Hippocampal formation (tissue), 2 donors: ENCODE measurements at places on chromosomes 7 and 10.
A peak's percentile ranks its signal among the peaks of the same experiment; 100 is the strongest.

DNA sequence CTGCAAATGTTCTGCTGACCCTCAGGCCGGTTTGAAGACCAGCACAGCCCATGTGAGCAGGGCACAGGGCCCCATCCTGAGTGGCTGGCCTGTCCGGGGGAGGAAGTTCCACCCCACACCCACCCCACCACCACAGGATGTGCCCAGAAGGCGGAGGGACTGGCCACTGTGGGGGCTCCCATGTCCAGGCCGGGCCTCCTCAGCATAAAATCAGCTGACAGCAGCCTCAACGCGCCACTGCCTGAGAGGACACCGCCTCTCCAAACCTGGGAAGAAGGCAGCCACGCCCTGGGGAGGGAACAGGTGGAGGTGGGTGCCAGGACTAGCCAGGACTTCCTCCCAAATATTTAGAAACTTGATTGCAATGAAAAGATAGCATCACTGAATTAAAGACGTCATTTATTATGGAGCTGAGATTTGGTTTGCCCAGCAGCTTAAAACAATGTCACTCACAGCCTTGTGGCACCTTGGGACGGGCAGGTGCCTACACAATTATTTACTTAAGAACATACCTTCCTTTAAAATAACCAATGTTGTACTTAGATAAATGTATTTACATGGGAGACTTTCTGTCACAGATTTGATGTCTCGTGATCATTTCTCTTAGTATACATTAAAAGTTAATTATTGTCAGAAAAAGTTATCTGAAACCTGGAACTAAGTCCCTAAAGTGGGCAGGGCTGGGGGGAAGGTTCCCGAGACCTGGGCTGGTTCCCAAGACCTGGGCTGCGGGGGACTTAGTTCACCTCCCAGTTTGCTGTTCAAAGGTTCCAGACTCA, 27.3 kb upstream of the FAM20C start:
- peak; percentile 29 for DNase-seq

DNA sequence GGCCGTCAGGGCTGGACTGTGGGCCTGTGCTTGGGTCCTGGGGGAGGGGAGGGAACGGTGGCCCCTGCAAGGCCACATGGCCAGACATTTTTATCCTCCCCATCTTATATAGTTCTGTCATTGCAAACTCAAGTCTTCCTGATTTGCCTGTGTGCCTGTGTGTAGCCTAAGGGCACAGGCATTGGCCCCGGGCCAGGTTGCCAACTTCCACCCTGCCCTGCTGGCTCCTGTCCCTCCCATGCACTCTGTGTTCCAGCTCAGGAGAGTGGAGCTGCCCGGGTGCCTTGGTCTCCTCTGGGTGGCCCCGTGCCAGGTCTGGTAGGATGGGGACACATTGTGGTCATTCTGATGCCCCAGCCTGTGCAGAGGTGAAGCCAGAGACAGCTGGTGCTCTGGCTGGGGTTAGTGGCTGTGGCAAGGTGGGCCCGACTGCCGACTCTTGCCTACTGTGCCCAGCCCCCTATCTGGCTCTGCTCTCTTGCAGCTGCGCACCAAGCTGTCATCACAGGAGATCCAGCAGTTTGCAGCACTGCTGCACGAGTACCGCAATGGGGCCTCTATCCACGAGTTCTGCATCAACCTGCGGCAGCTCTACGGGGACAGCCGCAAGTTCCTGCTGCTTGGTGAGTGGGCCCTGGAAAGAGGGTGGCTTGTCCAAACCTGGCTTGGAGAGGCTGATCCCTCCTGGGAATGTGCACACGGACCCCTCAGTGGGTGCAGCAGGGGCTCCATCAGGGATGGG, 14.8 kb downstream of the NACAD start:
- no peak for DNase-seq

GRCh38 chr10:89336241-89336640, 8.4 kb downstream of the IFIT3 start:
- DNase-seq: no peak

DNA sequence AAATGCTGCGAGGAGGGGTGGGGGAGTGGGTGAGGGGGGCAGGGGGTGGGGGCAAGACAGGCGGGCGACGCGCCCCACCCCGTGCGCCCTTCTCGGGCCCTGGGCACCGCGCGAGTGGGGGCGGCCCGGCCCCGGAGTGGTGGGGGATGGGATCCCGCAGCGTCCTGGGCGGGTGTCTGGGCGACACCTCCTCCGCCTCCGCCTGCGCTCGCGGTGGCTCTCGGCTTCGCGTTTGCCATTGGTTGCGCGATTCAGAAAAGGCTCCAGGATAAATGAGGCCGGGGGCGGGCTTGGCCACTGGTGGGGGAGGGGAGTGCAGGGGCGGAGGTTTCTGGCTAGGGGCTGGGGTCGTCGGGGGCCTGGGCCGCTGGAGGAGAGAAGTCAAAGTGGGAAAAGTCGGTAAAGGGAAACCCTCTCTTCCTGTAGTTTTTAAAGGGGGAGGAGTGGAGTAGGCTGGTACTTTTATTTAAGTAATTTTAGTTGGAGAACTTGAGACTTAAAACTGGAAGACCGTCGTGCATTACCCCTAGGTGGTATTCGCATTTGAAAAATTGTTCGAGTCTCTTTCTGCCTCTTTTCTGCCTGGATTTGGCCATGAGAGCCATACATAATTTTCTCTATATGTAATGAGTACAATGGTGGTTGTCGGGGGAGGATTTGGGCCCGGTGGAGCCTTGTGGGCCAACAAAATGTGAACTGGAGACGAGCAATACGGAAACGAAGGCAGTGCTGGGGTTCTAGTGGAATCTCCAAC, 992 bp upstream of the IGF2BP3 start:
- no peak for DNase-seq

- no peak for DNase-seq
These were observed 68.8 kb downstream of the NRP1 start for GRCh38 chr10:33265621-33266020.

DNA sequence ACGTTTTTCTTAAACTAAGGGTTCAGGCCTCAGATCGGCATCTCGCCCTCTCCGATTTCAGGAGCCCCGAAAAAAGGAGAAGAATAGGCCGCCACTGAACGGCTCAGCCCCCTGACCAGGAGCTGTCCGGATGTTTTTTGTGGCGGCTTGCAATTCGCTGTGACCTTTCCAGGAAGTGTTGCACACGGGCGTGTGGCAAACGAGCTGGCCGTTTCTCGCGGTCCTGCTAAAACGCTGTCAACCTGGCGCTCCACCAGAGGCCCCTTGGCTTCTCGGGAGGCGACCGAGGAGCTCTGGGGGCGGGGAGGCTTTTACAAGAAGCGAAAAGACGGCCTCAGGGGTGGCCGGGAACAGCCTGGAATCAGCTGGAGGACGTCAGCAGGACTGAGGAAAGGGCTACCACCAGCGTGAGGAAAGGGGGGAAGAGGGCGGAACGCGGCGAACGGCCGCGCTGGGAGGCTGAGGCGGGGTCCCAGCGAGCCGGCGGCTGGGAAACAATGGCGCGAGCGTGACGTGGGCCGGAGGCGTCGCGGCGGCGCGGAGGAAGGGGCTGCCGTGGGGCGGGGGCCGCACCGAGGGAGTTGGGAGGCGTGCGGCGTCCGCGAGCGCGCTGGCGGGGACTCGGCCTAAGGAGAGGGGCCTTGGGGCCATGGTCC, 493 bp downstream of the NT5C2 start:
- DNase-seq: peak; percentile 57

DNA sequence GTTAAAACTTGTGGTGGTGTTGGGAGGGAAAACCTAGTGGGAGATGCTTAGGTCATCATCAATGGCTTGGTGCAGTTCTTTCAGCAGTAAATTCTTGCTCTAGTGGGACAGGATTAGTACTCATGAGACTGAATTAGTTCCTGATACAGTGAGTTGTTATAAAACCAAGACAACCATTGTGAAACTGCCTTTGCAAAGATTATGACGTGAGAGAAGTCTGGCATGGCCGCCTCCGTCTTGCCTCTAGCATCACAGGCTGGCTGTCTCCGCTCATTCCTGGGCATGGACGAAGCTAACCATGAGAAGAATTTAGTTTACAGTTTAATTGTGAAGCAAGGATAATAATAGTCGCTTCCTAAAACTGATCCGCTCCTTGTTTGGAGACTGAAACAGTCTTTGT, 186.4 kb downstream of the KIF20B start:
- DNase-seq: no peak

DNA sequence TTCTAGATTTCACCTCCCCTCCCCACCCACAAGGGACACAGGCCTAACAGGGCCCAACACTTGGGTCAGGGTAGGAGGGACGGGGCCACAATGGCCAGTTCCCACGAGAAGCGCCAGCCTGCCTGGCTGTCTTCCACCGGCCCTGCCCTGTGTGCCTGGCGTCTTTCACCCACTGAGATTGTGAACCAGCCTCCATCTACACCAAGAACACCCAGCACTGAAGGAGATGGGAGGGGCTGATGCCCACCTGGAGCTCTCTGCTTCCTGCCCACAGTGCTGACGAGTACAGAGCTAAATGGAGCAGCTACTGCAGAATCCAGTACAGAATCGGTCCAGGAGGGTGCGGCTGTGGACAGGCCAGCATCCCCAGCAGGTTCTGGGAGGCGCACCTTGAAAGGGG, 2.4 kb upstream of the ASIC3 start:
- no peak for DNase-seq

- no peak for DNase-seq
These were observed 5.3 kb downstream of the ESYT2 start for GRCh38 chr7:158824028-158824427.

DNA sequence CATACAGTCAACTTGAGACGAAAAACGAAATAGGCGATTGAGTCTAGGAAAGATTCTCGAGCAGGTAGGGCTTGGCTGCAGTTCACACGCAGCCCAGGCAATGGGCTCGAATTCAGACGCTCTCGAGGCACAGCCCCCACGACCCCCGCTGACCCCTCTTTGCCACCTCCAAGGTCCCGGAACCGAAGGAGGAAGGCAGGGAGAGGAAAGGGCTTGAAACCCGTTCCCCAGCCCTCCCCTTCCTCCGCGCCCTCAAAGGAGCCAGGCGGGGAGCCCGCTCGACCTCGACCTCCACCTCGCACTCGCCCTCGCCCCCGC, 441 bp downstream of the CCDC186 start:
- no peak for DNase-seq

GRCh38 chr10:120667276-120667675, 183.9 kb upstream of the WDR11 start:
- DNase-seq: no peak

GRCh38 chr7:19099924-19100323, 17.5 kb downstream of the TWIST1 start:
- no peak for DNase-seq

DNA sequence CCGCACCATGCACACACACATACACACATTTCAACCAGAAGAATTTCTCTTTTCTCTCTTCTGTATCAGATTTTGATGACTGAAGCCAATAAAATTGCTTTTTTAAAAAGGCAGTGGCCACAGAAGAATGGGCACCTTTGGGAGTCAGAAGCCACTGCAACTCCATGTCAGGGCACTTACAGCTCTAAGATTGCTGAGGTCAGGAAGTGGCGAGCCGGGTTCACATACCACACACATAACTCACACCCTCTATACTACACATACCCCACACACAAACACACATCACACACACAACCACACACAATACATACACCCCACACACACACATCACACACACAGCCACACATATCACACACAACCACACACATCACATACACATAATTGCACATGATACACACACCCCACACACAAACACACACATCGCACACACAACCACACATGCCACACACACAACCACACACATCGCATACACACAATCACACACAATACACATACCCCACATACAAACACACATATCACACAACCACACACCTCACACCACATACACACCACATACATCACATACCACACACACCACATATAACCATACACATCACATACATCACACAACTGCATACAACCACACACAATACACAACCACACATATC, 31.2 kb downstream of the GPRIN2 start:
- DNase-seq: no peak

DNA sequence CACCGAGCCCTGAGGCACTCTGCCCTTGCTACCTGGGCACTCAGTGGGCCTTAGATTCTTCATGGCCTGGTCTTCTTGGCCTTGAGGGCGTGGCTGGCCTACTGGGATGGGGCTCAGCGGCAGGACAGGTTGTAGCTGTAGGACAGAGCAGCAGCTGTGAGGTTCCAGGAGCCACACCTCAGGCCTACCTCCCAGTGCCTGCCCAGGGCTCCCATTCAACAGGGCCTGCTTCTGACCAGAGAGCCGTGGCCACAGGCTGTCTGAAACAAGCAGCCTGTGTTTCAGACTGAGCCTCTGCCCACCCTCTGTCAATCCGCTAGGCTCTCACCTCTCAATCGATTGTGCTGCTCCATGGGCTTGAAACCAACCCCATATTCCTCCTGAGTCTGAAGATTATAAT, 928.0 kb upstream of the ZNF722 start:
- DNase-seq: no peak

DNA sequence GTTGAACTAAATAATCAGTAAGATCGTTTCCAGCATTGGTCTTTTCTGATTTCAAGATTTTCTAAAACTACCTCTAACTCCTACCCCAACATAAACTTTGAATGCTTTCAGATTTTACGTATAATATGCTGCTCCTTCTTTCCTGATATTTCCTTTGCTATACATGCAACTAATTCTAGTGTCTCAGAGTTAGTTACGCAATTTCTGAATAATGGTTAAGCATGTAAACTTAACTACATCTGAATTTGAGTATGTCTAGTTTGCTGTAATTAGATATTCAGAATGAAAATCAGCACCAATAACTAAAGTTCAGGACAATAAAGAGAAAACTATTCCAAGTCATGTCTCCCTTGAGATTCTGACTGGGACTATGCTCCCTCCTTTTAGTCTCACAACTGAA, 71.0 kb downstream of the SEMA3C start:
- DNase-seq: no peak

GRCh38 chr10:100436255-100436654, 26.6 kb upstream of the WNT8B start:
- no peak for DNase-seq

GRCh38 chr7:31335161-31335856, 5.2 kb downstream of the NEUROD6 start:
- no peak for DNase-seq

- no peak for DNase-seq
These were observed 166.2 kb downstream of the PKD1L1 start for GRCh38 chr7:47782022-47782421.

DNA sequence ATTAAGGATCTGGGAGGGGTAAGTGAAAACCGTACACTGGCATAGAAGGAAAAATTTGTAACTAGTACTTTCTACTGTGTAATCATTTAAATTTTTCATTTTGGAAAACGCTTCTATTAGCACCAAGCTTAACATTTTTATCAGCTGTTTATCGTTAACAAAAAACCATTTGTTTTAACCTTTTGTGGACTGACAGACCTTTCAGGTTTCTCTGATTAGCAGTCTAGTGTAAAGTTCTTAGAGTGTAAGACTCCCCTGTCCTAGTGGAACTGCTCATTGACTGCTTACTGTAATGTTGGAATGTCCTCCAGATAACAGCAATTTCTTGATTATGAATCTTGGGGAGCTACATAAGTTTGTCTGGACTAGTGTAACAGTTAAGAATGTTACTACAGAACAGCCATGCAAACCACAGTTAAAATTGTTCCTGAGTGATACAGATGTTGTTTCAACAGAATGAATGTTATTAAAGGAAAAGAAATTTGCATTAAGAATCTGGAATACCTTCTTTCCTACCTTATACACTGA, 2.0 kb downstream of the DBF4 start:
- no peak for DNase-seq
